AG04450 (cell line): ENCODE measurements at places on chromosomes 1 and 21.

GRCh38 chr1:154972213-154972516, 1.6 kb upstream of the SHC1 start:
- DNase-seq = no peak

DNA sequence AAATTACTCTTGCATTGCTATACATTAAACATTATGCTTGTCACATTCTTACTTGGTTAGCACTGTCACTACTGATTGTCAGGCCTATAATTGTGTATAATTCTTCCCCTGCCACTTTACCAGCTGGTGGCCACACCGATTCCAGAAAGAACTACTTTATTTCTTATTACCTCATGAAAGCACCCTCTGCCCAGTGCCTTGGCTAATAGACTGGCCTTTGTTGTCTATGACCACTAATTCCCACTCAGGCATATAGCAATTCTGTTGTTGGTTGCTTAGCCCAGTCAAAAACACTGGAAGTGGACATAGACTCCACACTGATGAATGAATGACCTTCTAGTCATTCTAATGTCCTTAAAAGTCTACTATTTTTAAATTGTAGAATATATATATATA, 35.6 kb downstream of the MRPL39 start:
- DNase-seq = no peak

- no peak for DNase-seq
Observed at GRCh38 chr1:245649666-245650065, 494.9 kb downstream of the KIF26B start.

- DNase-seq = no peak
Observed at GRCh38 chr1:85461216-85461918, 3.6 kb downstream of the DDAH1 start.

DNA sequence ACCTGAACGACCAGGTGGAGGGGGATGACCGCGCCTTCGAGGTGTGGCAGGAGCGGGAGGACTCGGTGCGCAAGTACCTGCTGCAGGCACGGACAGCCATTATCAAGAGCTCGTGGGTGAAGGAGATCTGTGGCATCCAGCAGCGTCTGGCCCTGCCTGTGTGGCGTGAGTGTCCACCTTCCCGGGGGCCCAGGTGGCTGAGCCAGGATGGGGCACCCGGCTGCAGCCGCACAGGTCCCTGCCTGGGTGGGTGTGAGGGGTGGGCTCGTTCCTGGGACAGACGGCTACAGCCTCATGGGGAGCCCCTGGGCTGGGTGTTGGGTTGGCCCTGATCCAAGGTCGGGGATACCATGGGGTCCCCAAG, 65.2 kb downstream of the TRIM11 start:
- DNase-seq = no peak

GRCh38 chr1:68107771-68108170, 57.3 kb upstream of the DIRAS3 start:
- no peak for DNase-seq

GRCh38 chr1:92707292-92707691, 77.6 kb downstream of the EVI5 start:
- DNase-seq = no peak

DNA sequence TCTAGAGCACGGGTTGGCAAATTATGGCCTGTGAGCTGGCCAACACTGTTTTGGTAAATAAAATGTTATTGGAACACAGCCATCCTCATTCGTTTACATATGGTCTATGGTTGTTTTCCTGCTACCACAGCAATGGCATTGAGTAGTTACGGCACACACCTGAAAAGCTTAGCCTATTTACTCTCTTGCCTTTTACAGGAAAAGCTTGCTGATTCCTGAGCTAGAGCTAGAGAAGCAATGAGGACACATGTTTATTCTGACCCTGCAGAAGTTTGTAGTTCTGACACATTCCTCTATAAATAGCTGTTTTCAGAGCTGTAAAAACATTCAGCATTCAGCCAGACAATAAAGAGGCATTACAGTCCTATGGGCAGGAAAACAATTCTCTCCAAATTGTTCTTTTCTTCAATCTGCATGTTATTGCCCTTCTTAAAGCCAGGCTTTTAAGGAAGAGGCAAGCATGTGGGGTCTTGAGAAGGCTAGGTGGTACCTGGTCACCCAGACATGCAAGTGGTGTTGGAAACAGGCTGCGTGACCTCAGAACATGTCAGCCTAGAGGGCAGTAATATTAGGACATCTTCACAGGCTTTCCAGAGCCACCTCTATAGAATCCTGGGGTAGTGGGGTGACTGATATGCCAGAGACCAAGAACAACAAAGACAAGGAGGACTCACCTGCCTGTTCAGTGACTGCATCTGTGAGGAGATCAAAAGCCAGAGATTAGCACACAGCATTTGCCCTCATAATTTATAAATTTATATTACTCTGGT, 1.6 kb downstream of the FCRL2 start:
- no peak for DNase-seq

DNA sequence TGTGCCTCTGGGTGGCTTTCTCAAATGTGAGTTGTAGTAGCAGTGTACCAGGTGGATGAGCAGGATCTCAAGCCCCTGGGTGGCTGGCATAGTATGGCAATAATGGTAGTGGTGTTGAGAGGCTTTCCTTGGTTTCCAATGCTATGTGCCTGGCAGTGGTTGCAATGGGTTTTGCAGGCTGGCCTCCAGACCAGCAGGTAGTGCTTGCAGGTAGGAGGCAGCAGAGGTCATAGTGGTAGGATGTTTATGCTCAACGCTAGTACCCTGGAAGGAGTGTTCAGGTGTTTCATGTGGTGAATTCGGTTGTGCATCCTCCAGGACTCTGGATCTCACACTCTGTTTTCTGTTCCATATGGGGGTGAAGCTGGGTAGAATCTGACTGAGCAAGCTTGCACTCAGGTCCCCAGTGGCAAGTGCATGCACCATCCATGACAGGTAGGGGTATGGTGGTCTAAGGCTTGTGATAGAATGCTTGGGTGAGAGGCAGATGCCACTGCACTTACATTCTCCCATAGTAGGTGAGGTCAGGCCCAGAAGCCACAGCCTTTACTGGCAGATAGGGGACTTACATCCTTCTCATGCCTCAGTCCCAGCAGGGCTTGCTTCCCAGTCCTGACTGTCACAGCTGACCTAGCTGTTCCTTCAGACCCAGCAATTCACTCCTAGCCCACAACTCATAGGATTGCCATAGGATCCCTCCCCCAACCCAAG, 410.5 kb upstream of the LRRC7 start:
- DNase-seq = no peak

- no peak for DNase-seq
Observed at GRCh38 chr1:94526152-94526980, 15.2 kb downstream of the F3 start.

DNA sequence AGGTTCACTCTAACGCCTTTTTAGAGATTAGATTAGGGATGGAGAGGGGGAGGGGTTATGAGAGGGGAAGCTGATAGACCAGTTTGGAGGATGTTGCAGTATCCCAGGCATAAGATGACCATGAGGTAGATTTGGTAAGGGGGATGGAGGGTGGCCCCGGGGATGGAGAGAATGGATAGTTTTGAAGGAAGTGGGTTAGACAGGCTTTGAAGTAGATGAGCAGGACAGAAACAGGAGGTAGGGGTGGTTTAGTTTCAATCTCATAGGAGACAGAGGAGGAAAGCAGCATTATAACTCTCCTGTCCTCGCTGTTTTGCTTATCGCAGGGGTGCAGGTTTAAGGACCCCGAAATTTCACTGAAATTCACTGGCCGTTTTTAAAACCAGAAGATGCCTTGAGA, 11.8 kb downstream of the UBIAD1 start:
- DNase-seq = no peak

DNA sequence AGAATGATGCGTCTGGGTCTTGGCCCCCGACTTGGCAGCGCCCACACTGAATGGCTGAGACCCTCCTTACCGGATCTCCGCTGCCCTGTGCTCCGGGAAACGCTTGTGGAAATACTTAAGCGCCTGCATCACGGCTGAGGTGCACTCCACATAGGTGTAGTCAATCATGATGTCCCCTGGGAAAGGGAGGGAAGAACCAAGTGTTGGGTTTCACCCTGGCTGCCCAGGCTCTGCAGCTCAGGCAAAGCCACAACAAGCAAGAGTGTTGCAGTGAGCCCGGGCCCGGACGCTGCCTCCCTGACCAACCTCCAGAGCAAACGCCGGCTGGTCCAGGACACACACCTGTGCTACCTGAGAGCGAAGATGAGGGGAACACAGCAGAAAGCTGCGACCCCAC, 21.5 kb upstream of the SPATC1L start:
- DNase-seq = no peak

DNA sequence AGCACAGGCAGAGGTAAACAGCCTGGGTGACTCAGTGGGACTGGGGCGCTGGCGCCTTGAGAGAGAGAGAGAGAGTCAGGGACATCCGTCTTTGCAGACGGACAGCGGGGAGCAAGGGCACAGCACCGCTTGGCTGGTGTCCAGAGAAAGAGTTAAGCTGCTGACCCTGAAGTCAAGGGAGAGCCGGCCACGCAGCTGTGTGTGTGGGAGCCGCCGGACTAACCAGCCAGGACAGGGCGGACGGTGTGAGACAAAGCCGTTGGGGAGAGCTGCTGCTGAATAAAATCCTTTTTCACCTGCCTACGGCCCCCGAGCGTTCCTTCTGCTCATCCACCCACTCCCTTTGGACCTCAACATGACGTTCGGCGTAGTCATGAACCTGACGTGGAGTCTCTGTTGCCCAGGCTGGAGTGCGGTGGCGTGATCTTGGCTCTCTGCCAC, 14.5 kb downstream of the CFAP74 start:
- DNase-seq = no peak

DNA sequence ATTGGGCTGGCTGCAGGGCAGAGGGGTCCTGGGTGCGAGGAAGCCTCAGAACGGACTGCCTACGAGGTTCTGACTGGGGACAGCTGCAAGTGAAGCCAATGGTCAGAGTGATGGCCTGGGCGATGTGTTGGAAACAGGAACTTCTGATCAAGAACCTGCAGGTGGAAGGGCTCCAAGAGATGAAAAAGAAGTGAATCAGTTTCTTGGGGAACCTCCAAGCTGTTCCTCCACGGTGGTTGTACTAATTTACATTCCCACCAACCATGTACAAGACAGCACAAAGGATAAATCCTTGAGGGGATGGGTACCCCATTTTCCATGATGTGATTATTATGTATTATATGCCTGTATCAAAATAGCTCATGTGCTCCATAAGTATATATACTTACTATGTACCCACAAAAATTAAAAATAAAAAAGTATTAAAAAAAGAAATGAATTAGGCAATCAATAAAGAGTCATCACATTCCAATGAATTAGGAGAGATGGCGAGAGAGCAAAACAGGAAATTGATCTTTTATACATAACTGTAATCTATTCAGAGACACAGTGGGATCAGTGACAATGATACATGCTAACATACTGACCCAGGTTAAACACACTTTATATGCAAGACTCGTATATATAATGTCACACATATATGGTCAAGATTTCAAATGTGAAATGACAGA, 58.1 kb downstream of the PTPN14 start:
- no peak for DNase-seq

- DNase-seq = no peak
Observed at GRCh38 chr1:177236962-177237361, 66.2 kb downstream of the BRINP2 start.

DNA sequence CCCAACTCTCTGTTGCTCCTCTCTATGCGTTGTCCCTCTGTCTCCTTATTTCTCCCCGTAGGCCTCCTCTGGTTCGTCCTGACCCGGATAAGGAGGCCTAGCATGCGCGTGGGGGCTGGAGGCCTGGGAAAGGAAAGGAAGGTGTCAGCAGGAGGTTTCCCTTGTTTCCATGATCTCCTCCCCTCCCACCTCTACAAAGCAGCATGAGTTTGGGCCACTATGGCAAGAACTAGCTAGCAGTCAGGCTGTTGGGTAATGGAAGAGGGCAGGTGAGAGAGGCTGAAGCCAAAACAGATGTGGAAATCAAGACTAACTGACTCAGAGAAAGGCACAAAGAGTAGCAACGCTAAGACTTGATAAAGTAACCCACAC, 687 bp upstream of the SEMA6C start:
- DNase-seq = no peak

DNA sequence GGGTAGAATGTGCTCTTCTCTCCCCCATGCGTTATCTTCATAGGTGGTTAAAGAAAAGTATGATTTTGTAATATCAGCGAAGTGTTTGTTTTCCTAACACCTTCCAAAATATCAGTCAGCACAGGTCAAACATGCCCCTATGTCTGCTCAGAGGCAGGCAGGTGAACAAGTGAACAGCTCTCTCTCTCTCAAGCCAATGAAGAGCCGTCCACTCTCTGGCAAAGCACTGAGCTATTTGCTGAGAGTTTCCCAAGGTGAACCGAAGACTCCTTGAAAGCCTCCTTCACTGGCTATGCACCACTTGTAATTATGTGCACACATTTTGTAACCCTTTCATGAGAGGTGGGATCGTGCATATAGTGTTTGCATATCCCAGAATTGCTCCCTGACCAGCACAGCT, 47.7 kb downstream of the ST6GALNAC3 start:
- DNase-seq = no peak

DNA sequence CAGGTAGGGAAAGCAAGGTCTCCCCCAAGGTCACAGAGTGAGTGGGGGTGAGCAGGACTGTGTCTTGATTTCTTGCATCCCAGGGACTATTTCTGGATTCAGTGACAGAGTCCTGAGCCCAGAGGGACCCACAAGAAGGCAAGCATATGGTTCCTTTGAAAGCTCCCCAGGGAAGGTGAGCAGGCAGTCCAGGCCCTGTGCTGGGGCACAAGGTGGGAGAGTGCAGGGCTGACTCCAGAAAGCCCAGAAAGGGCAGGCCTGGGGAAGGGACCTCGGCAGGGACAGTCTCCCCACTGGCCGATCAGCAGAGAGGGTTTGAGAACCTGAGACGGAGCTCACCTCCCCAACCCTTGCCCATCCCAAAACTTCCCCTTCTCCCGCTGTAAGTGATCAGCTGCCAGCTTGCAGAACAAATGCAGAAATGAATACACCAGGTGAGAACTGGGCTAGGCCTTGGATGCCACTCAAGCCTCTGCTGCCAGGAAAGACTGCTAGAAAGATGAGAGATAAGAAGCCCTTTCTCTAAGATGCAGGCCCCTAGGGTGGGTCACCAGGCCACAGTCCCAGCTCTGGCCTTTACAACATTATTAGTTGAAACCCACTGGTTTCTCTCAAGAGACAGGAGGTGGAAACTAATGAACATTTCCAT, 121.0 kb downstream of the GLIS1 start:
- no peak for DNase-seq

GRCh38 chr1:48873944-48874343, 97.3 kb upstream of the BEND5 start:
- no peak for DNase-seq

DNA sequence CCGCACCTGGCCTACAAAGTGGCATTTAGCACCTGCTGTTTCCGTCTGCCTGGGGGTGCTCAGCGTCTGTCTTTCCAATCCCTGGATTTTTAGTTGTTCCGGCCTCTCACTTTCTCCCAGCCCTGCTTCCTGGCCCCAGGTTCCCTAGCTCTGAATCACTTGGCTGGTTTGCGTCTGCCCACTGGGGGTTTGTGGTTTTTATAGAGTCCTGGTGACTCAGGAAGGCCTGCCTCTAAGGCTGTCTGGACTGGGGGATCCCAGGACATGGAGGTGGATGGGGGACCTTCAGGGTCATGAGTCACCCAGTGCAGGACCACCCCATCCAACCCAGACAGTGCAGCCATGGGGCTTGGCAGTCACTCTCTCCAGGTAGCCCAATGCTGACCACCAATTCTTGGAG, 53.5 kb downstream of the MRPL37 start:
- DNase-seq = peak; percentile 61

- no peak for DNase-seq
Observed at GRCh38 chr21:16363100-16363499, 633.3 kb downstream of the USP25 start.
